ENCODE measurements at places on chromosomes 5 and 9. TPM values are rescaled to one million over a fixed set of nuclear protein-coding genes. Genes with fewer than 3 reads are reported as not detected.

GRCh38 chr5:6359555-6360322 lies 18.6 kb downstream of the MED10 start:
- H3K36me3 ChIP-seq = no peaks in the 10 kb centered on the region
- H3K4me3 ChIP-seq = no peak overlapping the region
- H3K27ac ChIP-seq = no peak overlapping the region
- no peaks in the 10 kb centered on the region for H3K27me3 ChIP-seq
- no peaks in the 10 kb centered on the region for H3K4me1 ChIP-seq
- DNase-seq = peak; percentile 28

- peak overlapping the region; percentile 59 for H3K27ac ChIP-seq
- H3K4me3 ChIP-seq = no peak overlapping the region
- no peaks in the 10 kb centered on the region for H3K27me3 ChIP-seq
- DNase-seq = peak; percentile 93
Observed at GRCh38 chr9:99184475-99185347, 37.0 kb downstream of the ALG2 start.

DNA sequence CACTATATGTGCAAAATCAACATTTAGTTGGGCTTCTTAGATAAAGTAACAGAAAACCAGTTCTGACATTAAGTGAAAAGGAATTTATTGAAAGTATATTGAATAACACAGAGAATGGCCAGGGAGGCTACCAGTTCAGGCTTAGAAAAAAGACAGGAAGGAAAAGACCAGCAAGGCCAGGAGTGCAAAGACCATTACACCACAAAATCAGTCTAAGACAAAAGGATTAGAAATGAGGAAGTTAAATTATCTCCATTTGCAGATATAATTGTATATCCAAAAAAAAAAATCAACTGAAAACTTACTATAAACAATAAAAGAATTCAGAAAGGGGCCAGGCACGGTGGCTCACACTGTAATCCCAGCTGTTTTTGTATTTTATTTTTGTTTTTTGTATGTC lies 4.8 kb upstream of the TEX10 start:
- no peaks in the 10 kb centered on the region for H3K27me3 ChIP-seq
- H3K36me3 ChIP-seq = no peaks in the 10 kb centered on the region
- no peak overlapping the region for H3K4me3 ChIP-seq
- H3K27ac ChIP-seq = no peak overlapping the region
- no peak for DNase-seq

DNA sequence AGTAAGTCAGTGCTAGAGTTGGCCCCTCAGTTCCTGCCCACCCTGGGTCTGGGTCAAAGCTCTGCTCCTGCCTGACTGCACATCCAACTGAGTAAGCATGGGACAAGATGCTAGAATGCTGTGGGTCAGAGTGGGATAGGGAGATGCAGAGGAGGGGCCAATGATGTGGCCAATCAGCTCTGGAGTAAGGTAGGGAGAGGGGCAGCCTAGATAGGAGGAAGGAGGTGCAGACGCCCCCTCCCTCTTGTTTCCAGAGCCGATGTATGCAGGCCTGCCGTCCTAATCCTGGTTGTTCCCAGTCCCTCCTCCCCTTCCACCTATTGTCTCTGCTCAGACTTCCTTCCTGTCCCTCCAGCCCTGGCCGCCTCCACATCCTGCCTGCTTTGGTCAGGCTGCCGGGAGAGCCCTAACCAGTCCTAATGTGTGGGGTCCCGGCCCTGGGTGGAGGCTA lies 1.3 kb downstream of the ARAP3 start:
- H3K36me3 ChIP-seq = peaks cover 4% of the 10 kb centered on the region
- peak overlapping the region; percentile 84 for H3K27ac ChIP-seq
- H3K27me3 ChIP-seq = no peaks in the 10 kb centered on the region
- H3K4me3 ChIP-seq = peak overlapping the region; percentile 44

WDR38 gene
- total RNA-seq = not detected

Measured in right atrium auricular region (tissue), 2 donors.